ENCODE measurements at places on chromosomes 11 and 22. TPM values are rescaled to one million over a fixed set of nuclear protein-coding genes. Genes with fewer than 3 reads are reported as not detected.

DNA sequence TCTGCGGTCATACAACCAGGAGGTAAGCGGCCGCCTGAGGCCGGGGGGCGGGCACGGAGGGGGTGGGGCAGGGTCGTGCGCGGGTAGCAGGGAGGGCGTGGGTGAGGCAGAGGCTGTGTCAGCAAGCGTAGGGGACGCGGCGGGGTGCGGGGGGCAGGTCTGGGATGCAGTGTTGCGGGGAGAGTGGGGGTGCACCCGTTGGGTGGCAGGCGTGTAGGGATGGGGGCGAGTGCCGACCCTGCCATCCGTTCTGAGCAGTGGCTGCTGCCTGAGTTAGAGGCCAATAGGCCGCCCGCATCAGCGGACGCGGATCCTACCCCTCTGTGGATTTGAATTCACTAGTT lies 1.4 kb downstream of the RIC8A start:
- peak overlapping the region; percentile 97 for H3K4me3 ChIP-seq
- H3K27ac ChIP-seq: peak overlapping the region; percentile 99
- no peak for DNase-seq
- H3K4me1 ChIP-seq: peaks cover 24% of the 10 kb centered on the region

GRCh38 chr22:29716814-29717545 lies 2.8 kb upstream of the CABP7 start:
- DNase-seq: peak; percentile 60
- peaks cover 10% of the 10 kb centered on the region for H3K27me3 ChIP-seq
- no peaks in the 10 kb centered on the region for H3K36me3 ChIP-seq
- no peak overlapping the region for H3K27ac ChIP-seq

- peak overlapping the region; percentile 94 for H3K4me3 ChIP-seq
- H3K27ac ChIP-seq: peak overlapping the region; percentile 98
- no peak for DNase-seq
Measured at GRCh38 chr22:19448076-19448607, 631 bp upstream of the C22orf39 start.

DNA sequence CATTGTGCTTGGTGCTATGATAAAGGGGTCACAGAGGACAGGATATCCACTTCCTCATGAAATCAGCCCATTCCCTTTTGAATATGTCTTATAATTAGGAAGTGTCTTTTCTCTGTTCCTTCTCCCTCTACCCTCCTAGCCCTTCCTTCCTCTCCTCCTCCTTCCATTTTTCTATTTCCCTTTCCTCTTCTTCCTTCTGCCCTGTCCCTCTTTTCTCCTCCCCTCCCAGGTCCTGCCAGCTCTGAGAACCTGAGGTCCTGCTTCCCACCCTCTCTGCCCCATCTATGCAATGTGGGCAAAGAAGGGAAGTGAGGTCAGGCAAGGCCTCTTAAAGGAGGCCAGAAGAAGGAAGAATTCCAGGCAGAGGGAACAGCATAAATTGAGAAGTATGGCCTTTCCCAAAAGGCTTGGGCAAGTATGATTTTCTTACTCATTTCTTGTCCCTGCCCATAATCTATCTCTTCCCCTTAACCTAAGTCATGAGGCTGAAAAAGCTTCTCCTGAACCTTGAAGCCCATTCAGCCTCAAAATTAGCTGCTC lies 7.7 kb upstream of the UBASH3B start:
- no peaks in the 10 kb centered on the region for H3K27me3 ChIP-seq
- H3K36me3 ChIP-seq: no peaks in the 10 kb centered on the region
- no peaks in the 10 kb centered on the region for H3K4me1 ChIP-seq
- no peak for DNase-seq
- no peak overlapping the region for H3K4me3 ChIP-seq

- no peaks in the 10 kb centered on the region for H3K4me1 ChIP-seq
- no peaks in the 10 kb centered on the region for H3K36me3 ChIP-seq
- H3K27me3 ChIP-seq: no peaks in the 10 kb centered on the region
- no peak overlapping the region for H3K27ac ChIP-seq
- DNase-seq: peak; percentile 14
Measured at GRCh38 chr22:45576273-45576625, 73.6 kb downstream of the FBLN1 start.

DNA sequence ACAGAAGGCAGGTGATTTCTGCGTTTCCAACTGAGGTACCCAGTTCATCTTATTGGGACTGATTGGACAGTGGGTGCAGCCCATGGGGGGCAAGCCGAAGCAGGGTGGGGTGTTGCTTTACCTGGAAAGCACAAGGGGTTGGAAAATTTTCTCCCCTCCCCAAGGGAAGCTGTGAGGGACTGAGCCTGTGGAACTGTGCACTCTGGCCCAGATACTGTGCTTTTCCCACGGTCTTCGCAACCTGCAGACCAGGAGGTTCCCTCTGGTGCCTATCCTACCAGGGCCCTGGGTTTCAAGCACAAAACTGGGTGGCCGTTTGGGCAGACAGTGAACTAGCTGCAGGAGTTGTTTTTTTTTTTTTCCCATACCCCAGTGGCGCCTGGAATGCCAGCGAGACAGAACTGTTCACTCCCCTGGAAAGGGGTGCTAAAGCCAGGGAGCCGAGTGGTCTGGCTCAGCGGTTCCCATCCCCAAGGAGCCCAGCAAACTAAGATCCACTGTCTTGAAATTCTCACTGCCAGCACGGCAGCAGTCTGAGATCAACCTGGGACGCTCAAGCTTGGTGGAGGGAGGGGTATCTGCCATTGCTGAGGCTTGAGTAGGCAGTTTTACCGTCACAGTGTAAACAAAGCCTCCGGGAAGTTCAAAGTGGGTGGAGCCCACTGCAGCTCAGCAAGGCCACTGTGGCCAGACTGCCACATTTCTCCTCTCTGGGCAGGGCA lies 97.2 kb downstream of the JRKL start:
- no peak for DNase-seq
- no peak overlapping the region for H3K27ac ChIP-seq
- no peaks in the 10 kb centered on the region for H3K4me1 ChIP-seq
- no peaks in the 10 kb centered on the region for H3K36me3 ChIP-seq

- no peaks in the 10 kb centered on the region for H3K36me3 ChIP-seq
- peak overlapping the region; percentile 74 for H3K4me3 ChIP-seq
- peak overlapping the region; percentile 88 for H3K27ac ChIP-seq
- no peaks in the 10 kb centered on the region for H3K27me3 ChIP-seq
Measured at GRCh38 chr11:10930972-10931760, 73.3 kb upstream of the ZBED5 start.

GRCh38 chr11:16338393-16338792 lies 18.0 kb downstream of the SOX6 start:
- H3K27ac ChIP-seq: no peak overlapping the region
- peaks cover 16% of the 10 kb centered on the region for H3K4me1 ChIP-seq
- no peak for DNase-seq
- H3K27me3 ChIP-seq: no peaks in the 10 kb centered on the region

DNA sequence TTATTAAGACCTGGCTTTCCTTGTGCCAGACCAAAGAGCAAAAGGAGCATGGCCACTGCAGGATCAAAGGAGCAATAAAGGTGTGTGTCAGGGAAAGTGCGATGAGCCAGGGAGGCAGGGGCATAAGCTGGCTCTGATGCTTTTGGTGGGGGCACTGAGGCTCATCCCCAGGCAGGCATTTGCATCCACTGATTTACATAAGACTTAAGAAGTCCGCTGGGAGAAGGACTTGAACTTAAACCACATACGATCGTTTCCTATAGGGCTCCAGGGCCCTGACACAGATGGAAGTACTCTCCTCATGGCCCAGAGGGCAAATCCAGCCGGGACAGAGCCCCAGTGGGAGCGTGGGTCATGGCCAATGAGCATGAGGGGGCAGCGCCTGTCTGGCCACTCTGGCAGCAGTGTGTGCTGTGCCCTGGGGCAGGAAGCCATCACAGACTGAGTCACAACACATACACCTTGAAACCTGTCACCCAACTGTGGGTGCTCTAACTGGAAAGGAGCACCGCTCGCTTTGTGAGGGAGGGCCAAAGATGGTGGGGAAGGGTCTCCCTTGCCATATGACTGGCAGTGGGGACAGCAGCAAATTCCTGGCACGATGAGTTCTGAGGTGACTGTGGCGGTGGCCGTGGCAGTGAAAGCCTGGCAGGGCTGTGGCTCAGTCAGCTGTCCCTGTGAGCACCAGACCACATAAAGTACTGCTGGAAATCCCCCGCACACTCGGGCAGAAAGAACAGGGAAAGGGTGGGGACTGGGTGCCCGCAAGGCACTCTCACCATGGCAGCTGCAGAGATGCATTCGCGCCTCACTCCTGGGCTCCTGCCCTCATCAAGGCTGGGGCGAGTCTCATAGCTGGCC lies 79.4 kb upstream of the LMO1 start:
- no peaks in the 10 kb centered on the region for H3K36me3 ChIP-seq
- no peak for DNase-seq
- H3K4me1 ChIP-seq: no peaks in the 10 kb centered on the region
- H3K27me3 ChIP-seq: no peaks in the 10 kb centered on the region
- no peak overlapping the region for H3K27ac ChIP-seq
- H3K4me3 ChIP-seq: no peak overlapping the region

DNA sequence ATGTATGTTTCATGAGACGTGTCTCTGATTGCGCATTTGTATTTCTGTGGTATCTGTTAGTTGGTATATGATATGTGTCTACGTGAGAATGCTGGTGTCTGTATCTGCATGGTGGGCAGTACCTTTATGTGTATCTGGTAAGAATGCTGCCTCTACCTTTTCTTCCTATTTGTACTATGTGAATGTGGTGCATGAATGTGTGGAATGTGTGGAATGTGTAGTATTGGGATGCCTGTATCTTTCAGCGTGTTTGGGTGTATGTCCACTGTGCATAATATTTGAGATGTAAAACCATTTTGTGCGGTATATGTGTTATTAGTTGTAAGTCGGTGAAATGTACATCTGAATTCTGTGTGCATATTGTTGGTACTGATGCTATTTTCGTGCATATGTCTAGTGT lies 2.3 kb upstream of the OR51E1 start:
- no peak overlapping the region for H3K4me3 ChIP-seq
- H3K4me1 ChIP-seq: peaks cover 9% of the 10 kb centered on the region

DNA sequence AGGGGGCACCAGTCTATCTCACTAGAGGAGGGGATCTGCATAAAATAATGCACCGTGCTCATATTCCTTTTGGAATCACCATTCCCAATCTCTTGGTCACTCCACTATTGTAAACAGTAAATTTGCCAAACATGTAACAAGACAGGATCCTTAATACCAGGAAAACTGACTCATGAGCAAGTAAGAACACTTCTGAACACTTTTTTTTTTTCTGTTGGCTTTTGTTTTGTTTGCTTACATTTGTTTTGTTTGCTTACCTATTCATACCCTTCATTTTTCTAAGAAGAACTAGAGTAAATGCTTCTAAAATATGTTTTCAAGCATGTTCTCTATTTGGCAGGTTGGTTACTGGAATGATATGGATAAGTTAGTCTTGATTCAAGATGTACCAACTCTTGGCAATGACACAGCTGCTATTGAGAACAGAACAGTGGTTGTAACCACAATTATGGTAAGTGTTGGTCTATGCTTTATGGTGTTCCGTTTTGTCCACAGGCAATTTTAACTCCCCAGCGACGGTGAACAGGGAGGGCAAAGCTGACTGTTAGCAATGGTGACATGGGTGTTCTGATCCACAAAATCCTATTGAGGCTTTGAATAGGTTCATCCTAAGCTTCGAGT lies 111.8 kb downstream of the MSANTD4 start:
- no peak for DNase-seq
- no peak overlapping the region for H3K27ac ChIP-seq
- H3K27me3 ChIP-seq: no peaks in the 10 kb centered on the region
- H3K4me3 ChIP-seq: no peak overlapping the region

The P2RY6 gene
- total RNA-seq: 2.5 TPM

The TYMP gene
- 18.8 TPM for total RNA-seq

The NOX4 gene
- total RNA-seq: 4.2 TPM

The PANX1 gene
- 13.9 TPM for total RNA-seq
